Endodermal cell (in vitro differentiated cells): ENCODE measurements at places on chromosomes 3 and 15.
A peak's percentile ranks its signal among the peaks of the same experiment; 100 is the strongest.

DNA sequence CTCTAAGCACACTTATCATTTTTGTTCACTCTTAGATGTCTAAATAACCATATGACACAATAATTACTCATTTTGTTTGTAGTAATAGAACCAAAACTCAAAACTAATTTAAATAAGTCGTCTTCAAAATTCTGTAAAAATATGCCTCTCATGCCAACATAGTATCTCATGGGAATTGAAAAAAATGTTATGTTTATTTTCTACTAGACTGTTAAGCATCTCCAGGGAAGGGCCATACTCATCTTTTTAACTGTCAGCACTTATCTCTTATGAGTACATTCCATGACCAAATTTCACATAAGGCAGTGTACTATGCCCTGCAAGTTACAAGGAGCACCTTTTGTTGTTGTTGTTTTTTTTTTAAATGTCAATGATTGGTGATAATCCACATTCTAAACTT, 18.3 kb upstream of the USF3 start:
- no peak for DNase-seq

DNA sequence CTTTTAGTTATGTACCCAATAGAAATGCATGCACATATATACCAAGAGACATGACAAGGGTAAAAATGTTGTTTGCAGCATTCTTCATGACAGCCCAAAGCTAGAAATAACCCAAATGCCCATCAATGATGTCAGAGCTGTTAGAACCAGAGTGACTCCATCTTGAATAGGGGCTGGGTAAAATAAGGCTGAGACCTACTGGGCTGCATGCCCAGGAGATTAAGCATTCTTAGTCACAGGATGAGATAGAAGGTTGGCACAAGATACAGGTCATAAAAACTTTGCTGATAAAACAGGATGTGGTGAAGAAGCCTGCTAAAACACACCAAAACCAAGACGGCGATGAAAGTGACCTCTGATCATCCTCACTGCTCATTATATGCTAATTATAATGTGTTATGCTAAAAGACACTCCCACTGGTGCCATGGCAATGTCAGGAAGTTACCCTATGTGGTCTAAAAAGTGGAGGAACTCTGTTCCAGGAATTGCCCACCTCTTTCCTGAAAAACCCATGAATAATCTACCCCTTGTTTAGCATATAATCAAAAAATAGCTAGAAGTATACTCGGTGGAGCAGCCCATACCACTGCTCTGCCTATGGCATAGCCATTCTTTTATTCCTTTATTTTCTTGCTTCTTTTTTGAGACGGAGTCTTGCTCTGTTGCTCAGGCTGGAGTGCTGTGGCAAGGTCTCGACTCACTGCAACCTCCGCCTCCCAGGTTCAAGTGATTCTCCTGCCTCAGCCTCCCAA, 32.9 kb downstream of the ZBTB11 start:
- DNase-seq = no peak

DNA sequence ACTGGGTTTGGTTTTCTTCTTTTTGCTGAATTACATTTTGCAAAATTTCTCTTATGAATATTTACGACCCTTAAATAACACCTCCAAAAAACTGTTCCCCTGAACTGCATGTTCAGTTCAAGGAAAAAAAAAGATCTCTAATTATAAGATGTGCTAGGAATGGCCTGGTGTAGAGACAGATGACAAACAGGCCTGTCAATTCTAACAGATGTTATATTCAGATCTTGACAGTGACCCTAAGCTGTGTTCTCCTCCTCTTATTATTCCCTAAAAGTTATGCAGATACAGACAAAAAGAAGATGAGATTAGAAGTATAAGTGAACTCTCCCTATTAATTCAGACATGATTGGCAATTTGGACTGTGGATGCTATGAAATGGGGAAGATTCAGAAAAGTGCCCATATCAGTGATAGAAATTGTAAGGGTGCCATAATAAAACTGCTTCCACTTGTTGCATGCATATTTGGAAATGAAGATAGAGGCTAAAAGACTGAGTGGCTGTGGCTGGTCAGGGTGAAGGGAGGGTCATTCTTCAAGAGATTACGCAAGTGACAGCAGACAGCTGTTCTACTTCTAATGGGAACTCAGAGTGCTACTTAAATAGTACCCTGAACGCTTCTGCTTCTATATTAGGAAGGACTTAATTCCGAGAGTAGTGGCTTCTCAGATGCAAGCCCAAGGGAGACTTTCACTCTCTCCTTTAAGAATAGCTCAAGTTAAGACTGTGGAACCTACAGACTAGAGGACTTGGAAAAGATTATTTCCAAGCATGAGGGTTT, 75.5 kb downstream of the ADAMTS9 start:
- no peak for DNase-seq

DNA sequence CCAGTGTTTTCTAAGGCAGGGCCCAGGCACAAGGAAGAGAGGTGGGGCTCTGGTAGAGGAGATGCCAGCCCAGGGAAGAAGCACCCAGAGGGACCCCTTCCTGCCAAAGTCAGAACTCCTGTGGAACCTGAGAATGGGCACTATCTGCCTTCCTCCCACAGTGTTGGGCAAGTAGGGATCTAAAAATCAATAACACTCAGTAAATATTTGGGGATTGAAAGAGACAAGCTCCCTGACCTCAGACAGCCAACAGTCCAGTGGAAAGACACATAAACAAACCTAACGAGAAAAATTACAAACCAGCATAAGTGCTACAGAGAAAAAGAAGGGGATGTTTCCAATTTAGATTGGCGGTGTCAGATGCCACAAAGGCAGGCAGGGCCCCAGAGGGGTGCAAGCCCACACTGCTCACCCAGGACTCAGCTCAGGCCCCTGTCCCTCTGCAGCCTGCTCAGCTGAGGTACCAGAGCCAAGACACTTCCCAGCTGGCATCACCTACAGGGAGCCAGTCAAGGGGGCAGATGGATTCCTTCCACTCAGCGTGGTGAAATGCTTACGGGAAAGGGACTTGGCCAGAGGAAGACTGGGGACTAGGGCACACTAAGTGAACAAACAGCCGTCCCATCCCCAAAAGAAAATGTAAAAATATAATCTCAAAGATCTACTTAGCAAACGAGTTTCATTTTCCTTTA, 15.9 kb downstream of the ADCY5 start:
- no peak for DNase-seq

GRCh38 chr15:97234851-97235610, 725.5 kb upstream of the ARRDC4 start:
- DNase-seq = peak; percentile 85

GRCh38 chr3:133855002-133855370, 40.7 kb downstream of the RAB6B start:
- DNase-seq = no peak

- DNase-seq = no peak
Observed at GRCh38 chr3:188338086-188338485, 184.1 kb downstream of the LPP start.
